ENCODE measurements at places on chromosomes 12 and 14. TPM values are rescaled to one million over a fixed set of nuclear protein-coding genes. Genes with fewer than 3 reads are reported as not detected.

GRCh38 chr12:65081496-65081895, 39.6 kb downstream of the WIF1 start:
- H3K27ac ChIP-seq: no peak overlapping the region
- H3K4me1 ChIP-seq: no peaks in the 10 kb centered on the region
- H3K36me3 ChIP-seq: no peaks in the 10 kb centered on the region
- H3K4me3 ChIP-seq: no peak overlapping the region

DNA sequence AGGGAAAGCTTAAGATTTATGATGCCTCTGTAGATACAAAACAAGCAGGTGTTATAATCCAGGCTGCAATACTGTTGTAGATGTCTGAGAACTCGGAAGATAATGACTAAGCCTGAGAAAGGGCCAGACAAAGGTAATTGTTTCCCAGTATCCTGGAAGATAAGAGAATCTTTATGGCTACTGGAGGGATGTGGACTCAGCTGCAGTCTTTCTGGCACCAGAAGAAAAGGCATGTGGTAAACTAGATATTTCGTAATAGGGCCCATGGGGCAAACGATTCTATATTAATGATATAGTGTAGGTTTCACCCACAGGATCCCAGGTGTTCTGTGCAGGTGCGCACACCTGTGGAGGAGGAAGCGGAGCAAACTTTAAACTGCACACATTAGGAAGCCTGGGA, 9.2 kb upstream of the APOLD1 start:
- no peaks in the 10 kb centered on the region for H3K4me1 ChIP-seq
- no peak for DNase-seq
- peaks cover 2% of the 10 kb centered on the region for H3K36me3 ChIP-seq
- no peak overlapping the region for H3K27ac ChIP-seq

GRCh38 chr12:4992871-4993270, 50.8 kb upstream of the KCNA5 start:
- no peak for DNase-seq
- no peak overlapping the region for H3K4me3 ChIP-seq
- peaks cover 14% of the 10 kb centered on the region for H3K27me3 ChIP-seq
- no peaks in the 10 kb centered on the region for H3K4me1 ChIP-seq
- no peak overlapping the region for H3K27ac ChIP-seq

DNA sequence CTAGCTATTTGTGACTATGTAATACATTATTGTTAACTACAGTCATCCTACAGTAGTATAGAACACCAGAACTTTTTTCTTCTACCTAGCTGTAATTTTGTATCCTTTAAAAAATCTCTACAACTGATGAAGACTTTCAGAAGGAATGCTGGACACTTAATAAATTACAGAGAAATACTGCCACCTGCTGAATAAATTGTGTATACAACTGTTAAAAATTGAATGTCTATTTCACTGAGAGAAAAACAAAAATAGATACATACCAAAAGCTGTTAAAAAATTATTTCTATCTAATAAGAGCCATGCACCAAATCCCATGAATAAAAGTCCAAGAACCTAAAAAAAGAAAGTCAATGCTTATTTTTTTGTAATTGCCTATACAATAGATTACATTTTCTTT, 6.6 kb downstream of the TSPAN19 start:
- H3K36me3 ChIP-seq: no peaks in the 10 kb centered on the region
- peaks cover 5% of the 10 kb centered on the region for H3K27me3 ChIP-seq
- no peak for DNase-seq
- H3K4me3 ChIP-seq: no peak overlapping the region
- no peak overlapping the region for H3K27ac ChIP-seq
- no peaks in the 10 kb centered on the region for H3K4me1 ChIP-seq

GRCh38 chr14:54109521-54110120, 153.0 kb upstream of the BMP4 start:
- H3K27me3 ChIP-seq: no peaks in the 10 kb centered on the region
- no peak overlapping the region for H3K4me3 ChIP-seq
- H3K27ac ChIP-seq: no peak overlapping the region
- no peak for DNase-seq

- no peak for DNase-seq
- peaks cover 3% of the 10 kb centered on the region for H3K27me3 ChIP-seq
- peak overlapping the region; percentile 77 for H3K27ac ChIP-seq
- H3K4me3 ChIP-seq: no peak overlapping the region
Observed at GRCh38 chr14:64673316-64673715, 30.9 kb upstream of the PLEKHG3 start.

- no peaks in the 10 kb centered on the region for H3K4me1 ChIP-seq
- H3K27me3 ChIP-seq: peaks cover 10% of the 10 kb centered on the region
- no peak for DNase-seq
Observed at GRCh38 chr14:51534610-51535011, 117.1 kb upstream of the FRMD6 start.

- H3K27me3 ChIP-seq: no peaks in the 10 kb centered on the region
- H3K36me3 ChIP-seq: no peaks in the 10 kb centered on the region
- DNase-seq: no peak
- H3K4me1 ChIP-seq: no peaks in the 10 kb centered on the region
Observed at GRCh38 chr12:25689996-25690501, 137.0 kb upstream of the LMNTD1 start.

- no peaks in the 10 kb centered on the region for H3K36me3 ChIP-seq
- H3K27ac ChIP-seq: no peak overlapping the region
- no peak for DNase-seq
- H3K27me3 ChIP-seq: peaks cover 3% of the 10 kb centered on the region
- no peaks in the 10 kb centered on the region for H3K4me1 ChIP-seq
Observed at GRCh38 chr12:81077329-81077685, 572 bp upstream of the ACSS3 start.

PTHLH gene
- total RNA-seq: not detected
